AML-193 (cell line): ENCODE measurements at places on chromosomes 16 and 17.

DNA sequence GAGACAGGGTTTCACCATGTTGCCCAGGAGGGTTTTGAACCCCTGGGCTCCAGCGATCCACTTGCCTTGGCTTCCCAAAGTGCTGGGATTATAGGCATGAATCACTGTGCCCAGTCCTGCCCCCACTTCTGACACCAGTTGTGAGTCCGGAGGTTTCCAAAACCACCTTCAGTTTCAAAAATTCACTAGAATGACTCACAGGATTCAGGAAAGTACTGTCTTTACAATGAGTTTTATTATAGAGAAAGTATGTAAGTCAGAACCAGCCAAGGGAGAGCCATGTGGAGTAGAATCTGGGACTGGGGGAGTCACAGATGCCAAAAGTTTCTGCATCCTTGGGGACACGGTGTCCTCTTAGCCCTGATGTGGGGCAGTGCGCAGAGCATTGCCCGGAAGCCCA lies 55.1 kb downstream of the PLD6 start:
- DNase-seq = no peak

DNA sequence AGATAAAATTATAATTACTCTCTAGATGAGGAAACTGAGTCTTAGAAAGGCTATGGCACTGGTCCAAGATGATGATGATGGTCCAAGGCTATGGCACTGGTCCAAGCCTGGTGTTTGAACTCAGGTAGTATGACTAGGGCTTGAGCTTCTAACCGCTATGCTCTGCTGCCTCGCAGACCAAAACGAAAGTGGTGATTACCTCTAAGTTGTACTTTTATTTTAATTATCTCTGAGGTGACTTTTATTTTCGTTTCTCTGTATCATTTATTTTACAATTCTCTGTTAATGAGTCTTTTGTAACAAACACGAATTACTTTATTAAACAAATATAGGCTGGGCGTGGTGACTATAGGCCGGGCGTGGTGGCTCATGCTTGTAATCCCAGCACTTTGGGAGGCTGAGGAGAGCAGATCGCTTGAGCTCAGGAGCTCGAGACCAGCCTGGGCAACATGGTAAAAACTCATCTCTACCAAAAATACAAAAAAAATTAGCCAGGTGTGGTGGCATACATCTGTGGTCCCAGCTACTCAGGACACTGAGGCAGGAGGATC lies 5.6 kb downstream of the REXO5 start:
- DNase-seq = no peak

GRCh38 chr16:59859676-59860402 lies 1125.7 kb upstream of the GOT2 start:
- DNase-seq = no peak

DNA sequence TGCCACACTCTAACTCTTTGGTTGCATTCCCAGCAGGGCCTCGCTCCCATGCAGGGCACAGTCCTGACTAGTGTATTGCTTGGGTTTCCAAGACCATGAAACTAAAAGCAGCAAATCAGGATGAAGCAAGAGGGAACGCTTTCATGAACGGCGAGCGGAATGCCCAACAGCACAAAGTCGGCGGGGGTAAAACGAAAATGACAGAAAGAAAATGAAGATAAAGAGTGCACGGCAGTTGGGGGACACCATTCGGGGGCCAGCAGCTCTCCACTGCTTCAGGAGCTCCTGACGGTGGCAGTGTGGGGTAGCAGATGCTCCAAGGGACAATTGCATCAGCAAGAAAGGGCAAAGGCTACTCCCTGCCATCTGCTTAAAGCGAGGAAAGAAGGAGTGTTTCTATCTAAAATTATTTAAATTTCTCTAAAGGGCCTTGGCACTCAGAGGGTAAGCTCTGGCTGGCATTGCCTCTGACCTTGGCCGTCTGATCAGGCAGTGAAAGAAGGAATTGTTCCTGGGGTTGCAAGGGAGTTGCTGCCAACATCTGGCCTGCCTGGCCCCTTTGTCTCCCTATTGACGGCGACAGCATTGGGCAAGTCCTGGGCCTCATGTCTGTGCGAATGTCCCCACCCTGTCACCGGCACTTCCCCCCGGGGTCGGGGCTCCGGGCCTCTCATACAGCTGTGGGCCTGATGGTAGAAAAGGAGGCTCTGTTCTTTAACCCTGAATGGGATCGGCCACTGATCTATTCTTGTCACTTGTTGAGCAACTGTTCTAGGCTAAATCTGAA lies 138.2 kb downstream of the CMIP start:
- DNase-seq = no peak

- DNase-seq = no peak
Observed at GRCh38 chr17:59815965-59816364, 76.8 kb downstream of the TUBD1 start.

- DNase-seq = no peak
Observed at GRCh38 chr17:76917829-76918228, 49.6 kb downstream of the MGAT5B start.

DNA sequence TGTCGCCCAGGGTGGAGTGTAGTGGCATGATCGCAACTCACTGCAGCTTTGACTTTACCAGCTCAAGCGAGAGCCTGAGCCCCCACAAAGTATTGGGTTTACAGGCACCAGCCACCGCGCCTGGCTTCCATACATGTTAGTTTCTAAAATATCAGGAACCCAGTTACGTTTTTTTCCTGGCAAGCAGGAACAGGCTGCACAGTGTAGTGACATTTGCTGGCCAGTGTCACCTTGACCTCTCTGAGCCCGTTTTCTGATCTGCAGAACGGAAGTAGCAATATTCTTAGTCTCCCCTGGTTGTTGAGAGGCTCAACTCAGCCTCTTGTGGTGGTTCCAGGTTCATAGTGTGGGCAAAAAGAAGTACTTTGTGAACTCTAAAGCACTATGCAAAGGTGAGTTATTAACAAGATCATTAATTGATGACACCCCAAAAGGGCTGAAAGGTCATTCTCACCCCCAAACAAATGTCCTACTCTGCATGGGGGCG lies 15.6 kb downstream of the IGF2BP1 start:
- no peak for DNase-seq

GRCh38 chr17:62931101-62931500 lies 34.9 kb upstream of the TANC2 start:
- DNase-seq = no peak

- DNase-seq = no peak
Observed at GRCh38 chr17:56975656-56976055, 2.3 kb upstream of the SCPEP1 start.
